ENCODE measurements at places on chromosomes 6 and 20.

DNA sequence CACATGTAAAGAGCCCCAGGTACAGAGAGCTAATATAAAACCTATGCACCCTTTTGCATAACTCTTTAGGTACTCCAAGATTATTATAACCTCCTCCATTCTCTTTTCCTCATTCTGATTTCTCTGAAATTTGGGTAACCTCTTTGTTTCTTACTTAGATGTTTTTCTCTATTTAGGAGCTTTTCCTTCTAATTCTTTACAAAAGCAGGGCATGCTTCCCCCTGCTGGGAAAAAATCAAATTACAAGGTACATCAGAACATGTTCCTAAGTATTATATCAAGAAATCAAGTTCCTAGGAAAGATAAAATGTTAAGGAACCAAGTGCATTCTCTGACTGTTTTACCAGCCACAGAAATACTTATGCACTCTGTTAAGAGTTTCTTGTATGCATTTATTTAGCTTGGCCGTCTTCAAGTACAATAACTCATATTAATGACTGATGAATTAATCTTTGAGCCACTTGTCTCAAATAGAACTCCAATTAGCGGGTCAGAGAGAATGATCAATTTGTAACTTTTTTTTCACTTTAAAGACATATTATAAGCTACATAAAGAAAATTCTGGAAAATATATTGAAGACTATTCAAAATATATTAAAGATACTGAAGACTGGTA is 2.1 kb downstream of the KHDRBS2 start:
- no peak for DNase-seq

DNA sequence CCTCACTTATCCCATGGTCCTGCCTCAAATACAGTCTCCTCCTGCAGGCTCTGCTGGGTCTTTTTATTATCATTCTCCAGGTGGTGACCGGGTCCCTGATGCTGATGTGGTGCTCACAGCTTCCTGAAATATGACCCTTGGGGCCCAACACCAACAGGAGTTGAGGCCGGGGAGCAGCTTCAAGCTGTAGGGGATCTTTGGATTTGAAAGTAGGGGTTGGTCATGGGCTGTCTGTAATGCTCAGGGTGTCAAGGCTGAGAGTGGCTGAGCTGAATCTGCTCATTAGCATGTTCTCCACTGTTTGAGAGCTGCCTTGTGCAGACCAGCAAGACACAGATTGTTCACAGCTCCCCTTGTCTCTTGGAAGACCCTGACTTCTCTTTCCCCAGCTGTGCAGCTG is 35.5 kb downstream of the HLA-F start:
- no peak for DNase-seq

DNA sequence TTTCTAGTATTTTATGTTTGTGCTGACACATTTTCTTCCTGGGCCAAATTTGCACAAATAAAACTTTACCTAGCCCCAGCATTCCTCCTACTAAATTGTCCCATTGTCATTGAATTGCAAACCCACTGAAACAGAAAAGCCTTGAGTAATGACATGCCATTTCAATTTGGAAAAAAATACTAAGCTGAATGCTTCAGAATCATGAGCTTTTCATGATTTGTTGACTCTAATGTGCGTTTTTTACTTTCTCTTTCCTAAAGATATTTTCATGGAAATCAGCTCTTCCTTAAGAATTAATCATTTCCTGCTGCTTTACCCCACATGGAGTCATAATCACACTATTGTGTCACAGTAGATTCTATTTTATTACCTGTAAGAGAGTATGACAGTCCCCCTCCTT is 47.4 kb downstream of the TRDN start:
- no peak for DNase-seq

- DNase-seq = no peak
These were observed 1.6 kb downstream of the PXDC1 start for GRCh38 chr6:3749977-3750316.

- DNase-seq = no peak
These were observed 37.3 kb downstream of the SYNDIG1 start for GRCh38 chr20:24506696-24507095.

GRCh38 chr6:28207510-28208110 is 17.5 kb upstream of the ZSCAN9 start:
- no peak for DNase-seq
